Suppressor macrophage treated with lipopolysaccharide for 4 hours (primary cell): ENCODE measurements at places on chromosomes 7 and 10.

DNA sequence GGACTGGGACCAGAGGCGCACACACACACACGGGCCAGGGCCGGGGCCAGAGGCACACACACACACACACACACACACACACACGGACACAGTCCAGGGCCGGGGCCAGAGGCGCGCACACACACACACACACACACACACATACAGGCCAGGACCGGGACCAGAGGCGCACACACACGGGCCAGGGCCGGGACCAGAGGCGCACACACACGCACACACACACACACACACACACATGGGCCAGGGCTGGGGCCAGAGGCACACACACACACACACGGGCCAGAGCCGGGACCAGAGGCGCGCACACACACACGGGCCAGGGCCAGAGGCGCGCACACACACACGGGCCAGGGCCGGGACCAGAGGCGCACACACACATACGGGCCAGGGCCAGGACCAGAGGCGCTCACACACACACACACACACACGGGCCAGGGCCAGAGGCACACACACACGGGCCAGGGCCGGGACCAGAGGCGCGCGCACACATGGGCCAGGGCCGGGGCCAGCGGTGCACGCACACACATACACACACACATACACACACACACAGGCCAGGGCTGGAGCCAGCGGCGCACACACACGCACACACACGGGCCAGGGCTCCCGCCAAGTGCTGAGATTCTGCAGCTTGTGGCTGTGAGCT, 268.8 kb downstream of the ELFN1 start:
- DNase-seq = no peak

- DNase-seq = no peak
These were observed 136.8 kb downstream of the MDFIC start for GRCh38 chr7:115058726-115059125.

- DNase-seq = no peak
These were observed 648.8 kb downstream of the NXPH1 start for GRCh38 chr7:9082203-9082602.

DNA sequence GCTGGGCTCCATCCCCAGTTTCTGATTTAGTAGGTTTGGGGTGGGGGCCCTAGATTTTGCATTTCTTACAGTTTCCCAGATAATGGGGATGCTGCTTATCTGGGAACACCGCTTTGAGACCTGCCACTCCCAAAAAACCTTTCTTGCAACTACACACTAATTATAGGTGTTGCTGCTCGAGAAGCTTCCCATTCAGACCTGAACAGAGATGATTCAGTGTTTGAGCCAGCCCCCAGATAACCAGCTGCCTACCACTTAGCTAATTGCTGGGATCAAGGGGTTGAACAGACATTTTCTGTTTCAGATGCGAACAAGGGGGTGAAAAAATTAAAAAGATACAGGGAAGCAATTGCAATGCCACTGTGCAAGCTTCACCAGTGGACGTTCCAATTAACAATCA, 448.5 kb downstream of the KCNMA1 start:
- DNase-seq = no peak

- DNase-seq = no peak
These were observed 91.8 kb downstream of the CHST15 start for GRCh38 chr10:124001391-124002148.

- no peak for DNase-seq
These were observed 352.6 kb upstream of the GALNT17 start for GRCh38 chr7:70779321-70779720.
